ENCODE measurements at places on chromosomes 13 and 19.
A peak's percentile ranks its signal among the peaks of the same experiment; 100 is the strongest.

DNA sequence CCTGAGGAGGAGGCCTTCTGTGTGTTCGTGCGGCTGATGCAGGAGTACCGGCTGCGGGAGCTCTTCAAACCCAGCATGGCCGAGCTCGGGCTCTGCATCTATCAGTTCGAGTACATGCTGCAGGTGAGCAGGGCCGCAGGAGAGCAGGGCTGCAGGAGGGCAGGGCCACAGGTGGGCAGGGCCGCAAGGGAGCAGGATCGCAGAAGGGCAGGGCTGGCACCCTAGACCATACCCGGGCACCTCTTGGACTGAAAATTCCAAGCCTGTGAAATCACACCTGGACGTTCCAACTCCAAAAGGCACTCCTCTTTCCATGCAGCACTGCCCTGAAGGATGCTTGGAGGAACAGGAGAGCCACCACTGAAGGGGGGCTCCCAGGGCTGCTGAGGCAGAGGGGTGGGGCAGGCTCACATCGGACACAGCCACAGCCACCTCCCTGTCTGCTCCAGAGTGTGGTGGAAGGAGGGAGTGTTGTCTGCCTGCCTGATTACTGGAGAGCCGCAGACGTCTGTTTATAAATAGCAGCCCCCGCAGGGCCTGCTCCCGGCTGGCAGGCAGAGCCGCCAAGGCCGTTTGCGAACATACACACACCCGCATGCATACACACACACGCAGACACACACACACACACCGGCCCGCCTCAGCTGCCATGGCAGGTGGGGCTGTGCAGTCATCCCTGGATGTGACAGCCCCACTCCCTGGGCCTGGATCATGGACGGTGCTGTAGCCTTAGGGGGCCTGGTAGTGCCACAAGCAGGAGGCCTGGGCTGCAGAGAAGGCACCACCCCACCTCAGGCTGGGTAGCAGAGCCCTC lies 20.2 kb downstream of the EVI5L start:
- DNase-seq, result no peak

- DNase-seq, result no peak
These were observed 101.7 kb downstream of the TNFRSF19 start for GRCh38 chr13:23671897-23672296.

- DNase-seq, result no peak
These were observed 90.8 kb upstream of the SLC10A2 start for GRCh38 chr13:103157016-103157415.

DNA sequence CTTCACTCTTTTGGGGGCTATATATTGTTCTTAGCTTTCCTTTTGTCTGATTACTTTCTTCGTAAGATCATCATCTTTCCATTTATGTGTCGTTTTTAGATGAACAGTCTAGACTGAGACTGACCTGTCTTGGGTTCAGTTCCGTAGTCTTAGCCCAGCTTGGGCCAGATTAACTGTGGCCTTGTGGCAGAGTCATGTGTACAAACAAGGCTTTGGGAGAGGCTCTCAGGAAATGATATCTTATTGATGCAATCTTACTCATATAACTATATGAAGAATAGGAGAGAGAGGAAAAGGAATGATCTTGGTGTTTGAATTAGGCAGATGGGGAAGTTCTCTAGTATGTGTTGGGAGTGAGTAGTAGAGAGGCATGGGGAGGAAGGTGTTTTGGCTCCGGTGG lies 6.8 kb upstream of the ERCC5 start:
- no peak for DNase-seq

GRCh38 chr13:77423296-77423695 lies 96.4 kb upstream of the MYCBP2 start:
- DNase-seq, result no peak

DNA sequence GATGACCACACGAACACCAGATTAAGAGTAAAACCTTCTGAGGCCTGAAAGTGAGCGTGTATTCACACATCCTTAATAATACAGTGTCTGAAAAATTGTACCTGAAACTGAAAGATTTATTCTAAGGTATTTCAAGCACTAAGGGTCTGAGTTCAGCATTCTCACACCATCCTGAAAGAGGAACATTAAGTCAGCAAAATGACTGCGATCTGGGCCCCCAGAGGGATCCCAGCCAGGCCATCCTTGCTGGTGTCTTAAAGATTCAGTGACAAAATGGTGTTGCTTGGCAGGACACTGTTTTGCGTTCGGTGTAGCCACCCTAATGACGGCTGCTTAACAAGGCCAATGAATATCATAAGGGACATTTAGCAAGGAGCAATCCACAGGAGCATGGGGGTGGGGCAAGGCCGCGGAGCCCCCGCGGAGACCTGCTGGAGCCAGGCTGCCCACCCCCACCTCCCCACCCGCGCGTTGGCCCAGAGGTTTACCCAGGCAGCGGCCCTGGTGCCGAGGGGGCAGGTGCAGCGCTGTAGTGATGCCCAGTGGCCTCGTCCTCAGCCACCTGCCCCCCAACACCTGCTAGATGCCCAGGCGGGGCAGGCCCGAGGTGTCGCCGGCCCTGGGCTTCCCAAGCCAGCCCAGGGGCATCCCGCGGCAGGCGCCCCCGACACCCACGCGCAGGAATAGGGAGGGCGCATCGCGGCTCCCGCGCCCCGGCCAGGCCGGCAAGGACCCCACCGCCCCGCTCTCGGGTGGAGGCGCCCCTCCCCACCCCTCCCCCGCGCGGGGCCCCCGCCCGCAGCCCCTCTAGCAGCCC lies 742 bp downstream of the NALCN start:
- DNase-seq, result no peak

GRCh38 chr13:48564056-48564455 lies 31.2 kb upstream of the RCBTB2 start:
- DNase-seq, result no peak

DNA sequence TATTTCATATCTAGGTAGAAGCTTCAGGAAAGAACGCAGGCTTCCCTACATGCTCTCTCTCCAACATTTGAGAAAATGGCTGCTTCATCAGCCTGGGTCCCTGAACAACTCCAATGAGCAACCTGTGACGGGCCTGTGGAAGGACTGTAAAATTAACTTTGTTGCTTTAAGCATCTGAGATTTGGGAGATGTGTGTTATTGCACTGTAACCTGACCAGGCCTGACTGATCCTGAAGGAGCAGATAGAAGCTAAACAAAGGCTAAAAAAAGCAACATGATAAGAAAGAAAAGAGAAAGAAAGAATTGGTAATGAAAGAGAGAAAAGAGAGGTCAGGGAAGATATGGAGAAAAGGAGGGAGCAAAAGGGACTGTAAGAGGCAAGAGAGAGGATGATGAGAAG lies 77.1 kb upstream of the MBNL2 start:
- no peak for DNase-seq

GRCh38 chr19:35501684-35502083 lies 11.4 kb upstream of the KRTDAP start:
- no peak for DNase-seq

DNA sequence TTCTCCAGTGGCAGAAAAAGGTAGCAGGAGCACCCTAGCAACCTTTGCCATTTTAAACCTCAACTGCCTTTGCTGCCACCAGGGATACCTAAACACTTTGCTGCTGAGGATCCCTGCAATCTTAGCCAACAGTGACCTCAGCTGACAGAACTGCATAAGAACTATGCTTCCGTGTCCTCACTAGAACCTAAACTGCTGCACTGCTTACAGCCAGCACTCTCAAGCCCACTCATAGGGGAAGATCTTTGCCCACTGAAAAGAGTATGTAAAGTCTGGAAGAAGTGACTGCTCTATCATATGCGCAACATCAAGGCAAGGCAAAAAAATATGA lies 270.0 kb upstream of the PCDH20 start:
- no peak for DNase-seq

DNA sequence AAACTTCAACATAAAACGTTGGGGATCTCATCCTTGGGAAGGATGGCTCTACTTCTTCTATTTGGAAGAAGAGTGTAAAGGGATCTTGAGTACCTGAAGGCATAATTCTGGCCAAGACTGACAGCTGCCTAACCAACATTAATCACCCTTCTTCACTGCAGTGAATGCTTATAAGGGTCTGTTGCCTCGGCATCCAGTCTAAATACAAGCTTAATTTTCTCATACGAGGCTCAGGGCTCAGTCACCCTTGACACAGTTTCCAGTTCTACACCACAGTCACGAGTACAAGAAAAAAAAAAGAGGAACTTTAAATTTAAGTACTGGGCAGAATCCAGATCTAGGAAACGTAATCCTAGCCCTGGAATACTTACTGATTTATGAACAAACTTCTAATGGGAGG lies 9.0 kb downstream of the FPR3 start:
- DNase-seq, result no peak

- DNase-seq, result peak; percentile 84
These were observed 20.3 kb downstream of the ZC3H4 start for GRCh38 chr19:47093254-47093653.

DNA sequence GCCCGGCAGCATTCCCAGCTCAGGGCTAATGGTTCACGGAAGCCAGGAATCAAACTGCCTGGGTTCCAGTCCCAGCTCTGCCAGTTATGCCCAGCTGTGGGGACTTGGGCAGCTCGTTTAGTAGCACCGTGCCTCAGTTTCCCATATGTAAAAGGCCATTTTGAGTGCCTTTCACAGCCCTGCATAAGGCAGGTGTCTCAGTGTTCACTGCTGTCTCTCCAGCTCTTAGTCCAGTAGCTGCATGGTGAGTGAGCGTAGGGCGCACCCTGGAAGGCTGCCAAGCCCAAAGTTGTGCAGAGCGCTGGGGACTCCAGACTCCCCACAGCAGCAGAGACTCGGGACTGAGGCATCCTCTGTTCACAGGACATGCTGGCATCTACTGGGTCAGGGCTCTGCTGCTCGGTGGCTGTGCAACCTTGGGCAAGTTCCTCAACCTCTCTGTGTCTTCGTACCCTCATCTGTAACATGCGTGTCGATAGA lies 5.5 kb downstream of the RPL28 start:
- DNase-seq, result no peak

DNA sequence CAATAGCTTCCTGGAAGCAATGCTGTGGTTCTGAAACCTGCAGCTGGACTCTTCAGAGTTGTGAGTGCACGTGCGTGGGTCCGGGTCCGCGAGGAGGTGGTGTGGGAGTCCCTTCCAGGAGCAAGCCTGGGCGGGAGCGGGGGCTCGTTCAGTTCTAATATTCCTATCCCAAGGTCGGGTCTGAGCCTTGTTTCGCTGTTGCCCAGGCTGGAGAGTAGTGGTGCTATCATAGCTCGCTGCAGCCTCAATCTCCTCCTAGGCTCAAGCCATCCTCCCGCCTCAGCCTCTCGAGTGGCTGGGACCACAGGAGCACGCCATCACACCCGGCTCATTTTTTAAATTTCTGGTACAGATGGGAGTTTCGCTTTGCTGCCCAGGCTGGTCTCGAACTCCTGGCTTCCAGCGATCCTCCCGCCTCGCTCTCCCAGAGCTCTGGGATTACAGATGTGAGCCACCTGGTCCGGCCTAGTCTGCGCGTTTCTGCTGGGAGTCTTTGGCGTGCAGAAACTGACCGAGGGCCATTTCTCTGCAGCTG lies 625 bp downstream of the ZFP82 start:
- DNase-seq, result no peak

GRCh38 chr19:14497228-14497921 lies 1.4 kb upstream of the GIPC1 start:
- DNase-seq, result no peak

DNA sequence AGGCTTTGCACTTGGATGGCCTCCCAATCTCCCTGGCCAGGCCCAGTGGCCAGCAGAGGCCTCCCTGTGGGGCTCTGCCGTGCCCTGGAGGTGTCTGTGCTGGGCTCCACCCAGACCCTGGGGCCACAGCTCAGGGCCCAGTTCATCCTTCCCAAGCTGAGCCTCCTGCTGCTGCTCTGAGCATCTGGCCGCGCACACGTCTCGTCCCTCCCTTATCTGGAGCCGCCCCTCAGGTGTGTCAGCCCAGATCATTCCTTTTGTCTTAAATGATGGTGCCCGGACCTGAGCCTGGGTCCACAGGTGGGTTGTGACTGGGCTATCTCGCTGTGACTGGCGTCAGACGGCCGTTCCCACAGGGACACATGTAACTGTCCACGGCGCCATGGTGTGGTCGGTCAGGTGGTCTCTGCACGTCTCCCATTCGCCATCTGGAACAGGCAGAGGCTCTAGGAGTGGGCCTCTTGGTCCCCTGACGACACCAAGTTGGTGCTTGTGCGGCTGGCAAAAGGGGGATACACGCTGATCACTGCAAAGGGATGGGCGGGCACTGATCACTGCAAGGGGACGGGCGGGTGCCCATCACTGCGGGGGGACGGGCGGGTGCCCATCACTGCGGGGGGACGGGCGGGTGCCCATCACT lies 14.3 kb upstream of the ZNF554 start:
- no peak for DNase-seq

GRCh38 chr19:49677901-49678674 lies 1.0 kb downstream of the PRMT1 start:
- peak; percentile 80 for DNase-seq

DNA sequence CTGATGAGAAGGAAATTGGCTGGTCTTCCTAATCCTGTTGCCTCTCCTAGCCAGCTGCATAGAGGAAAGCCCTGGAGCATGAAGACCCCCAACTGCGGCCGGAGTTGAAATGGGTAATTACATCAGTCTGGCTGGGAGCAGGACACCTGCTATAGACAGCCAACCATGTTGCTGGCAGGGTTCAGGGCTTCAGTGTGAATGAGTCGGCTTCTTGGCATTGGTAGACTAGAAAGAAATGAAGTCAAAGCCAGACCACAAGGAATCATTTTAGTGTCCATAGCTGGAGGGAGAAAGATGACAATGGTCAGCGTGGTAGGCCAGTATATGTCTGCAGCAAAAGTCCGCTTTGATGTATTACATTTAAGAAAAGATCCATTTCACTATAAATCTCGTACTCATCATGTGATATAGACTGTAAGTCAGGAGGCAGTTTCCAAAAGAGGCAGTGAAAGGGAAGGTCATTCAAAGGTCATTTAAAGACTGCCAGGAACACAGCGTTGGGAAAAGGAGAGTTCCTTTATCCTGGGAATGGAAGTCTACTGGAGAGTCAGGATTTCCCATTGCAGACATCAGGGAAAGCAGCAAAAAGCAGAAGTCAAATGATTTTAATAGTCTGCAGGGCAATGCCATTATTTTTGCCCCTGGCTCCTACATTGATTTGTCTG lies 262.7 kb downstream of the DNAJC15 start:
- no peak for DNase-seq

GRCh38 chr13:21123956-21124355 lies 52.4 kb downstream of the SKA3 start:
- no peak for DNase-seq
